HuH-7.5 (cell line): ENCODE measurements at places on chromosomes 11 and 22.
A peak's percentile ranks its signal among the peaks of the same experiment; 100 is the strongest.

DNA sequence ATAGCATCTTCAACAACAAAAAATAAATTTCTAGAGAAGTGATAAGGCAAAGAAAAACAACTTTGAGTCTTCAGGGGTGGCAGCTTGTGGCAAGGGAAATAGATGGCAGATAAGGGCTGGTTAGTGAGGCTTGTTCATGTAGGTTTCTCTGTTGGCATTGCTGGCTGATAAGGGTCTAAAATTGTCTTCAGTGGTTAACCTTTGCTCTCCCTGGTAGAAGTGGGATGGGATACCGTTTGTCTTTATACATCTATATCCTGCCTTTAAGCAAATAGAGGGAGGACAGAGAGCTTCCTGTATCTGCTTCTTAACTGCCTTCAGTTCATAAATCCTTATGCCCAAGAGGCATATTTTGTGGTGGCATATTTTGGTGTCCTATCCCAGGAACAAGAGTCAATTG is 57.1 kb downstream of the TRAF6 start:
- DNase-seq = no peak

- DNase-seq = no peak
Observed at GRCh38 chr11:130533113-130533798, 84.8 kb downstream of the ADAMTS15 start.

DNA sequence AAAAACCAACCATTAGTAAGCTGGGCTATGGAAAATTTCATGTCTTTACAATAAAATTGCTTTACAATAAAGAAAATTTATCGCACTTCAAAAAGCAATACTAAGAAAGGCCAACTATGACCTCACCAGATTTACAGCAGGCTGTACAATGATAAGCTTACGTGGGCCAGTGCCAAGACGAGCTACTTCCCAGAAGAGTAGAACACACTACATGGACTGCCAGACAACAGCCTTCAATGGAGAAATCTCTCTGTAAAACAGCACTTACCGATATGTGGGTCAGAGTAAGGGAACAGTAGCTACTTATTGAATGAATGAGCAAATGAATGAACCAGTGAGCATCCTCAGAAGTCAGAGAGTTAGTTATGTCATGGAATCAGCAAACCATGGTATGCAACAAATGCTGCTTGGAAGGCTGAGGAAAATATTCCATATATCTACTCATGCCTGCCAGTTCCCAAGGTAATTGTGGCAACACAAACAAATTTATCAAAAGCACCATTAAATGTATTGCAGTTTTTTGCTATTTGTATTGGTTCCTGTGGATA is 74.4 kb downstream of the SLC36A4 start:
- DNase-seq = no peak

DNA sequence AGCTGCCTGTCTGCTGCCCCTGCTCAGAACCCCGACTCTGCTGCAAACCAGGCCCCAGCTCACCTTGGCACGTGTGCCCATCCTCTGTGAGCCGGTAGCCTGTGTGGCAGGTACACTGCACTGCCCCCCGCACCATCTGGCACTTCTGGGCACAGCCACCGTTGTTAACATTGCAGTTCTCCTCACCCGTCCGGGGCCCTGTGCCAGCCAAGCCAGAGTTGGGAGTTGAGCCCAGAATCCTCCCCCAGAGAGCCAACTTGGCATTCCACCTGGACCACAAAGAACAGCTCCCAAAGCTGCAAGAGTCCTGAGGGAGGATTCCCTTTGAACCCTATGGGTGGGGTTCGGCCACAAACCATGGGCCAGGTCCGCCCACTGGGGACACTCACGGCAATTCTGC is 22.5 kb downstream of the LRP4 start:
- no peak for DNase-seq

DNA sequence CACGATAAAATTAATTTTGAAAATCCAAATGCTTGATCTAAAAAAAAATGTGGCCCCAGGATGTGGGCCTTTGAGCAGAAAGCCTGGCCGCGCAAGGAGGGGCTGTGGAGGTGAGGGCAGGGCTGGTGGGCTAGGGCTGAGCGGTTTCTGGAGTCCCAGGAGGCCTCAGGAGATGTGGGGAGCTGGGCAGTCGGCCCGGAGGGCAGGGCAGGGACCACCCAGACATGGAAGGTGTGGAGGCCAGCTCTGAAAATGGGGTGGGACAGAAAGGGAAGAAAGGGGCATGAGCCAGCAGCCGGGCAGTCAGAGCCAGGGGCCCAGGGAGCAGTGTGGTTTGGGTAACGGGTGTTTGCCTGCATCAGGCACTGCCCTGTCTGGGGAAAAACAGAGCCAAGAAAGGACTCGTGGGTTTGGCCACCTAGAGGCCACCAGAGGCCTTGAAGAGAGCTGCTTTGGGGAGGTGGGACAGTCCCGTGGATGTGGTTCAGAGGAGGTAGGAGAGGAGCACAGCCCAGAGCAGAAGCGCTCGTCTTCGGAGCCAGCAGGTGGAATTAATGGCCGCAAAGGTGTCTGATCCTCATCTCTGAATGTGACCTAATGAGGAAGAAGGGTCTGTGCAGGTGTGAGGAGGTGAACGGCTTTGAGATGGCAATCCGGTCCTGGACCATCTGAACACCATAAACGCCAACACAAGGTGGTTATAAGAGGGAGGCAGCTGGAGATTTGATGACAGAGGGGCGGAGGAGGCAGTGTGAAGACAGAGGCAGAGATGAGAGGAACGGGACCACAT is 50.2 kb downstream of the IGF2 start:
- peak; percentile 61 for DNase-seq

- DNase-seq = no peak
Observed at GRCh38 chr11:107702723-107703122, 9.1 kb downstream of the SLN start.

GRCh38 chr11:102703826-102704493 is 1.6 kb downstream of the MMP27 start:
- no peak for DNase-seq

- no peak for DNase-seq
Observed at GRCh38 chr22:28978158-28978557, 83.5 kb downstream of the C22orf31 start.

DNA sequence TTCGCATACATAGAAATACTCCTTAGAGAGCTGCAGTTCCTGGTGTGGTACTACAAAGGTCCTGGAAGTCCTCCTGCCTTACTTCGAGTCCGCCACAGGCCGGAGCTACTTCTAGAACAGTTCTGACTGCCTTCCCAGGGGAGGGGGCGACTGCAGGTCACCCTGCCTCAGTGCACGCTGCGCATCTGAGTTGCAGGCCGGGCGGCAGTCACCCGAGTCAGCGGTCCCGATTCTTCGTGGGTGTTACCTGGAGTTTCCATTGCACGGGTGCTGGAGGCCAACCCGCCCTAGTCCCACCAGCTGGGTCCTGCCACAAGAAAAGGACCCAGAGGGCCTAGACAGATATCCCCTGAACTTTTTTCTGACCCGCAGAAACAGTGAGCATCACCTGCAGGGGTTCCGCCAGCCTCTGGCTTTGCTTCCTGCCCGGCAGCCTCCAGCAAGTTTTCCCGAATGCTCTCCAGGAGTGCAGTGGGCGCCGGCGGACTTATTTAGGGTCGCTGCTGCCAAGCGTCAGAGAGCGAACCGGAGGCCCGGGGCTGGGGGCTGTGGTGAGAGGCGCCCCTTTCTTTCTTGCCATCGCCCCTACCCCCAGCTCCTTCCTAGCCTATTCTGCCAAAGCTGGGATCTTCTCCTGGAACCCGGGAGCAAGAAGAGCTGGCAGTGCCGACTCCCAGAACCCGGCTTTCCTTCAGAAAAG is 1.7 kb upstream of the CALCB start:
- DNase-seq = no peak

DNA sequence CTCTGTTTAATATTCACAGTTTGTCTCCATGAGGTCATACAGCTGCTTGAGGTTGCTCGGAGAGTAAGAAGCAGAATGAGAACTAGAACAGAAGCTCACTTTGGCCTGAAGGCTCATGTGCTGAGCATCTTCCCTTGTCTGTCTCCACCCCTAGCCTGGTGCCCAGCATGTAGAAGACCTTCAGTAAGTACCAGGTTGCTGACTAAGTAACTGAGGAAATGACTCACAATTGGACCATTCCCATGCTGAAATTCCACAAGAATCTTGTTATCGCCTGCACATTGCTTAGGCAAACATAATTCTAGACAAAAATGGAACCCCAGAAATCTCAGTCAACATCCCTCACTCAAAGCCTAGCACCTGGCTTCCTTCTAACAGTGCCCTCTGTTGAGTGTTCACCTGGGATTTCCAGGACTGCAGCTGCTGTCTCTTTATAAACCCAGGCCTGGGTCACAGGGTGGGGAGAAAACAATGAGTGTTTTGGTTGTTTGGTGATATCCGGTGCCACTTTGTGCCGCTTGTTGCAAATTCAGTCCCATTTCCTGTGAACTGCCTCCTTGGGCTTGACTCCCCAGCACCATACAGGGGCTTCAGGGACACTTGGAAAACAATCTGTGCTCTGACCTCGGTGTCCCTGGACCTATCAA is 406.8 kb downstream of the ETS1 start:
- no peak for DNase-seq
